Right lobe of liver (tissue), 6 donors: ENCODE measurements at places on chromosomes 5 and 9. TPM values are rescaled to one million over a fixed set of nuclear protein-coding genes. Genes with fewer than 3 reads are reported as not detected.

GRCh38 chr9:6907772-6908381 lies 150.1 kb downstream of the KDM4C start:
- DNase-seq, result no peak

- no peak for DNase-seq
Measured at GRCh38 chr9:38036359-38037084, 32.5 kb downstream of the SHB start.

CLTA gene
- 114 TPM for total RNA-seq

GLIPR2 gene
- total RNA-seq, result 2.5 TPM
